ENCODE measurements at places on chromosomes 13 and 19.
A peak's percentile ranks its signal among the peaks of the same experiment; 100 is the strongest.

- no peak for DNase-seq
These were observed 58.8 kb upstream of the ZNF681 start for GRCh38 chr19:23817519-23817918.

DNA sequence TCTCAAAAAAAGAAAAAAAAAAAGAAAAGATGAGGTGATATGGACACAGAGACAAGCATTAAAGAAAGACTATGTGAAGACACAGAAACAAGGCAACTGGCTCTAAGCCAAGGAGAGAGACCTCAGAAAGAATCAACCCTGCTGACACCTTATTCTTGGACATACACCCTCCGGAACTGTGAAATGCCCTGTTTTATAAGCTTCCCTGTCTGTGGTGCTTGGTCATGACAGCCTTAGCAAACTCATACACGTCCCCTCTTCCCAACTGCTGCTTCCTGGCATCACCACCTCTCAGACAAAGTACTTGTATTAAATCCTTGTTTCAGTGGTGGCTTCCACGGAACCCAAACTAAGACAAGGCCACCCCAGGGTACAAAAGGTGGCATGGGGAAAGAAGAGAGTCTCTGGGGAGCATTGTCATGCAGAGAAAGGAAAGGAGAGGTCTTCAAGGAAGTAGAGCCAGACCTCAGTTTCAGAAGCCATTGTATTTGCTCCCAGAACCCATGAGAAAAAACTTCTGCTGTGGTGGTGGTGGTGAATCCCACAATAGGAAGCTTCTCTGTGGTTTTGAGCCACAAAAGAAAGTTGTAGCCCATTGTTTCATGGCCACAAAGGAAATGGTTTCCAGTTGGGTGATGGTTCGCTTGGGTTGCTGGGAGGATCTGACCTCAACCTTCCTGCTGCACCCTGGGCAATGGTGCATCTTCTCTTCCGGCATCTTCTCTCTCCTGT, 16.3 kb upstream of the TSPAN16 start:
- no peak for DNase-seq

DNA sequence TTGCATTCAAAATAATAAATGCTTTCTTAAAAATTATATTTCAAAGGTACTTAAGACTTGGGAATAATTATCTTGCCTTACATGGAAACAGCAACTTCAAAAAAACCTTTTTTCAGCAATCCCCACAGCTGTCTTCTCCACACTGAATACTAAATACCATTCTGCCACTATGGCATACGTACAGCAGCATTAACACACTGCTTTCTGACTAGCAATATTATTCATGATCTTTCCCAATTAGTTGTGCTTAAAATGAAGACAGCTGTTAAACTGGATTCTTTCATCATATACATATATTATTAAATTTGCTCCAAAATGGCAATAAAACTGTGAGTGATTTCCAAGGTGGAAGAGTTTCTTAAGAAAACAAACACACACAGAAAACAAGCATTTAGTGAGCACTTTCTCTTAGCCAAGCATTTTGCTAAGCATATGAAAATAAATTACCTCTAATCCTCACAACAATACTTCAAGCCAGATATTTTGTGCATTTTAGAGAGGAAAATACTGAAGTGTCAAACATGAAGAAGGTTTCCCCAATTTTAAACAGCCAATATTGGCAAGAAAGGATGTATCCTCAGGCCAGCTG, 609.5 kb downstream of the SLITRK1 start:
- DNase-seq, result no peak

DNA sequence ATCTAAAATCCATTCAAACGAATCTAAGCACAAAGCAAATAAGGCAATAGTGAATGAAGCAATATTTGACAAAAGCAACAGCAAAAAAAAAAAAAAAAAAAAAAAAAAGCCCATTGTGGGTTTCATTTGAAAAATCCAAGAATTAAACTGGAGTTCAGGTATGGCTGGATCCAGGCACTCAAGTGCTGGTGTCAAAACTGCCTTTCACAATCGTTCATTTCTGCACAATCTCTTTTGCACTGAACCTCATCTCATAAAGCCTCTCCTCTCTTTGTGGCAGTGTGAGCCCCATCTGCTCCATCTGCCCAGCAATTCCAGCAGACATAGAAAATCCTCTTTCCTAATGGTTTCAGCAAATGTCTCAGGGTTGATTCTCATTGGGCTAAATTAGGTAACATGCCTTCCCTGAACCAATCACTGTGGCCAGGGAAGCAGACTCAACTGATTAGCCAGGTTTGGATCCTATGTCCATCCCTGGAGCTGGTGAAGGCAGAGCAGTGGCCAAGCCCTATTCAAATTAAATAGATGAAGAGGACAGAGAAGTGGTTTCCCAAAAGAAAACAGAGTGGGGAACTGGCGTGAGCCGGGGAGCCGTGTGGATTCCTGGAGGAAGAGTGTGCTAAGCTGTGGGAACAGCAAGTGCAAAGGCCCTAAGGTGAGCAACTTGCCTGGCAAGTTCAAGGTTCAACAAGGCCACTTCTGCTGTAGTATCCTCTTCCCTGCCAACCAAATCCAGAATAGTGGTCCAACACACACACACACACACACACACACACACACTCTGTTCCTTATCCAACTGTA, 1.2 kb upstream of the HIF3A start:
- DNase-seq, result no peak

DNA sequence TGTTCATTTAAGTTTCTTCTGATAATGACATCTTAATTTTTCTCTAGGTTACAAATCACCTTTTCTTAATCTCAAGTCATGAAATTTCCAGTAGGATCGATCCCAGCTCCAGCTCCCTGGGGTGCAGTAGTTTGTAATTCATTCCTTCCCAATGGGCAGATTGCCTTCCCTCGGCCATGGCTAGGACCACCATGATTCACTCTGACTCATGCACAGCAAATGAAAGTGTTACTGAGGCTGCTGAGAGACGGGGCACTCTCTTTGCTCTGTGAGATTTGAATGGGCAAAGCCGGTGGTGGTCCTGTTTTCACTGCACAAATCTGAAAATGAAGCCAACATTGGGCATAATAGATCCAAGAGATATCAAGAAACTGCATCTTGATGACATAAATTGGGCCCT, 202.8 kb upstream of the IRS2 start:
- peak; percentile 82 for DNase-seq

GRCh38 chr19:47762151-47762550, 16.4 kb upstream of the SELENOW start:
- no peak for DNase-seq

GRCh38 chr19:19568802-19569756, 31.0 kb downstream of the CILP2 start:
- DNase-seq, result no peak

DNA sequence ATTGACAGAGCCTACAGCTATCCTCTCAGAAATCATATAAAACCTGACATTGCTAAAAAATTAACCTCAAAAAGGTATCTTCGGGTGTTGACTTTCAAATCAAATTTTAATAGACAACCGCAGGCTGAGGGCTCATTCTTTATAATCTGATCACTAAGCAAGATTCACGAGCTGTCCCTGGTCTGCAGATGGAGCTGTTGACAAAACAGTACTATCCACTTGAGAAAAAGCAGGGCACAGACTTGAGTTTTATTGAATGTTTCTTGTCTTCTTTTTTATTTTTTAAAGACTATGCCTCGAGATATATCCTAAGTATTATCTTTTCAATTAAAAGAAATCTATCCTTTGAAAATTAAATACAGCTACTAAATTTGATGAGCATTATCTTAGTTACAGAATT, 540.5 kb downstream of the PCDH9 start:
- peak; percentile 43 for DNase-seq

DNA sequence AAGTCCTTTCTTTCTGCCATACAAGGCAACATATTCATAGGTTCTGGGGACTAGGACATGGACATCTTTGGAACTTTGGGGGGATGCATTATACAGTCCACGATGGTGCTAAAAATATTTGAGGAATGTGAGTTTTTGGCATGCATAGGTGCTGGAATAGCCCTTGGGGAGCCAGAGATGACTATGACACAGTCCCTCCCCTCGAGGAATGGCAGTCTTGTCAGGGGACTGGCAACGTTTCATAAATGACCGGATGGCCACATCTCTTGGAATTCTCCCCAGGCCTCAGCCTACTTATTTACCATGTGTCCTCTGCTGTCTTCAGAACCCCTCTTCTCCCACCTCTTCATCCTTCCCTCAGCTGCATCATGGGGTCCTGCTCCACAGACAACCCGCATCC, 13.6 kb downstream of the MEIOSIN start:
- DNase-seq, result peak; percentile 17

- peak; percentile 81 for DNase-seq
These were observed 40.8 kb upstream of the F7 start for GRCh38 chr13:113064534-113065405.

- DNase-seq, result no peak
These were observed 810.8 kb upstream of the GPC6 start for GRCh38 chr13:92415781-92416180.

DNA sequence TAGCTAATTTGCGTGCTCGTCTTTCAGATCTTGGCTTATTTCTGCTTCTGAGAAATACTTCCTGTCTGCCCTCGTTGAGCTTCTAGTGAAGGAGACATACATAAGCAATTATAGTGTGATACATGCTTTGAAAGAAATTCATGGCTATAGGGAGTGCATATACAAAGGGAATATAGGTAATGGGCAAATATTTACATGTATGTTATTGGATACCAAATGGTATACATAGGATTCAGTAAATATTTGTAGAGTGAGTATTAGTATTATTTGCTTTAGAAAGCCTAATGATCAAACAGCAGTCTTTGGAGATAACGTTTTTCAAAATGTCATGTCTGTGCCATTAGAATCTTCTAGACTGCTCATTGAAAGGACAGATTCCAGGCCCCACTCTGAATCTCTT, 5.2 kb downstream of the BRCA2 start:
- no peak for DNase-seq

DNA sequence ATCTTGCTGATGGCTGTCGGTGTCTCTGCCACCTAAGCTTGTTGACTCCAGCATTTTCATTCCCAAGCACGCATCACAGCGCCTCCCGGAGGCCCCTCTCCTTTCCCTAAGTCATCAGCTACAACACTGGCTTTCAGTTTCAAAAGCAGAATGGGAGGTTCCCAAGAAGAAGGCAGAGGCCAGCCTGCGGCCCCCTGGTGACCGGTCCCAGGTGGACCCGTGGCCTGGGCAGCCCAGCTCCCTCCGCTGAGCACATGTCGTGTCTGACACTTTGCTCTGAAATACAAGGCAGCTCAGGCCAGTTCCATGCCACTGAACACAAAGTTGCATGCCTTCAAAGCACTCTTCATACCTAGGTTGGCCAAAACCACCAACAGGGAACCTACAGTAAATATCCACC, 8.5 kb downstream of the MLLT1 start:
- no peak for DNase-seq

DNA sequence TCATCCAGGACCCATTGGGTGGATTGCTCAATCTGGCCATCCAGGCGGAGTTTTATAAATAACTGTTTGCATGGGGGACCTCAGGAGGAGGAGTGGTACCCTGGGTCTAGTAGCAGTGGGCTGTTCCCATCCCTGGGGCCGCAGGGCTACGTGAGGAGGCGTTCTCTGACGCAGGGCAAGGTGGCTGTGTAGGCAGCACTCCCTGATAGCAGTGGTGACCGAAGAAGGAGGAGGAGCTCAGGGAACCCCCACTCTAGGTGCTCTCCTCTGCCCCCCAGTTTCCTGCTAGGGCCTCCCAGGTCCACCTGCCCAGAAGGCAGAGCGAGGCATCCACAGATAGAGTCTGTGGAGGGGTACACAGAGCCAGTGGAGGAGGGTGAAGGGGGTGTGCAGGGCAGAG, 64.1 kb downstream of the CCNE1 start:
- DNase-seq, result no peak

DNA sequence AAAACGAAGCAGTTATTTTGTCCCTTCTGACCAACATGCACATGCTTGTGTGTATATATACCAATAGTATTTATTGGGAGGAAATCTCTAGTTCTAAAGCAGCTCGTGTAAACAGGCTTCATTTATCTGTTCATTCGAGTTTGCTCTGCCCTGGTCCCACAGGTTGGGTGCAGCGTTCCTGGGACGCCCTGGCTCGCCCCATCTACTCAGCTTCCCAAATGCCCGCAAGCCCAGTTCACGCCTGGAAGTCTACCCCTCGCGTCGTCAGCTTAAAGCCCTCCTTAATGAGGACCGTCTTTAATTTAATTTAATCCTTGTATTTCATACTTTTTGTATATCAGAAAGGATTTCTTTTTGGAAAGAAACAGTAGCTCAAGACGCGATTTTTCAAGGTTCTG, 604 bp downstream of the THSD1 start:
- no peak for DNase-seq

GRCh38 chr13:113924184-113924901, 49.5 kb downstream of the C13orf46 start:
- no peak for DNase-seq

GRCh38 chr19:17306285-17306714, 628 bp downstream of the MRPL34 start:
- DNase-seq, result no peak

DNA sequence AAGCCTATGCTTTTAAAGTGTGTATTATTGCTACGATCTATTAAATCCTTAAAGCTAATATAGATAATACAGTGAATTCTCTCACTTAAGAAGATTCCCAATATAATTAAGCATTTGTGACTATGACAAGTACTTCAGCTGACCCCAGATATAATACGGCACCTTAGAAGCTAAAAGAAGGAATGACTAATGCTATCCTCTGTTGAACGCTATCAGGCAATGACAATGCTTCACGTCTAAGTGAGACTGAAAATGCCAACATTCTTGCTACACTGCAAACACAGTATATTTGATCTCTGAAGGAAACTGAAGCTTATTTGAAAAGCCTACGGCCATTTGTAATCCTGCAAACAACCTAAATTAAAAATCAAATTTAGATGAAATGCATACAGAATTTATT, 19.7 kb downstream of the VWA8 start:
- DNase-seq, result no peak

DNA sequence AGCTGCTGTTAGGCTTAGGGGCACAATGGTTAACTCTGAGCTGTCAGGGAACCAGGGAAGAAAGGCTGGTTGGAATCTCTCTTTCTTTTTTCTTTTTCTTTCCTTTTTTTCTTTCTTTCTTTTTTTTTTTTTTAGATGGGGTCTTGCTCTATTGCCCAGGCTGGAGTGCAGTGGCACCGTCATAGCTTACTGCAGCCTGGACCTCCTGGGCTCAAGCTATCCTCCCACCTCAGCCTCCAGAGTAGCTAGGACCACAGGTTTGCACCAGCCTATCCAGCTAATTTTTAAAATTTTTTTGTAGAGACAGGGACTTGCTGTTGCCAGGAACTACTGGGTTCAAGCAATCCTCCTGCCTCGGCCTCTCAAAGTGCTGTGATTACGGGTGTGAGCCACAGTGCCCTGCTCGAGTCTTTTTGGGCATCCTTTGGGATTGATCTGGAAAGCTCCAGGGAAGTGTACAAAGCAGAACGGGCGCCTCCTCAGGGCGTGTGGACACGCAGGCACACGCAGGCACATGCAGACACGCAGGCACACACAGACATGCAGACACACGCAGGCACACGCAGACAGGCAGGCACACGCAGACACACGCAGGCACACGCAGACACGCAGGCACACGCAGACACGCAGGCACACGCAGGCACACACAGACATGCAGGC, 99.2 kb downstream of the GADD45B start:
- no peak for DNase-seq

GRCh38 chr13:113607889-113608635, 23.5 kb downstream of the TFDP1 start:
- DNase-seq, result no peak
